Esophagus squamous epithelium (tissue), 5 donors: ENCODE measurements at places on chromosomes 7 and 10.

DNA sequence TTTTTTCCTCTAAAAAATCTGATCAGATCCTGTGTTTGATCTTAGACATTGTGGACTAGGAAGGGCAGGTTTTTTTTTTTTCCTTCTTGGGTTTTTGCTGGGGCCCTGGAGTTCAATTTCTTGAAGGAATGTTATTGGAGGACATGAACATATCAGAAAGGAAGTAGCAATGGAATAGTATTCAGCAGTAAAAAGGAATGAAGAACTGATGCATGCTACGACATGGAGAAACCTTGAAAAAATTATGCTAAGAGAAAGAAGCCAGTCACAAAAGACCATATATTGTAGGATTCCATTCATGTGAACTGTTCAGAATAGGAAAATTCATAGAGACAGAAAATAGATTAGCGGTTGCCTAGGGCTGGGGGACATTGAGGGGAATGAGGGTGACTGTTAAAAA lies 34.0 kb downstream of the FGF8 start:
- no peak for DNase-seq

DNA sequence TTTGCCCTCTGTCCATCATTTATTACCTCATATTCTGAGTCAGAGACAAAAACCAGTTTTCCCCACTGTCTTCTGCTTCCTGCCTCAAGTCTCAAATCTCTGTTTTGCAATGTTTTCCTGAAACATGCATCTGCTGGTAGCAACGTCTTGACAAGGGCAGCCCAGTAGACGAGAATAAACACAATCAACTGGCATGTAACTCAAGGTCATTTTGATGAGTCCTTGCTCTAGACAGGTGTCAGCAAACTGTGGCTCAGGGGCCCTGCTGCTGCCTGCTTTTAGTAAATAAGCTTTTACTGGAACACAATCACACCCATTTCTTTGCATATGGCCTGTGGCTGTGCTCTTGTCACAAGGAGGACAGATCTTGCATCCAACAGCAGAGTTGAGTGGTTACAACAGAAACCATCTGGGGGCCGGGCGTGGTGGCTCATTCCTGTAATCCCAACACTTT lies 59.8 kb downstream of the ITIH5 start:
- DNase-seq = no peak

GRCh38 chr7:115631782-115632181 lies 398.8 kb downstream of the TFEC start:
- DNase-seq = no peak

DNA sequence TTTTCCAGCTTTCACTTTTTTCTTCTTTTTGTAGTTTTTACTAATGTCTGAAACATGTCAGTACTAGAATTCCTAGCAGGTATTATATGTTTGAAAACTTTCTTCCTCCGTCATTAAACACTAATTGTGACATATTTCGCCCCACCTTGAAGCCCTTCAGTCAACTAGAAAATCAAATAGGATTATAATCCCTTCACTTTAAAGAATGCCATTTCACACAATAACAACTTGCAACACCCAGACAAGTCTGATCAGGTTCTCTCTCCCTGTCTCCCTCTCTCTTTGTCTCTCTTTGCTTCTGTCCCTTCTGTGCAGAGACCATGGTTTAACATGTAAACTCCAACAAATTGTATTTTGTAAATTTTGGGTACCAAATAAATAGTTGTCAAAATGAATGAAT lies 373.5 kb downstream of the SEMA3D start:
- DNase-seq = no peak

- no peak for DNase-seq
Measured at GRCh38 chr10:43417950-43418768, 9.2 kb upstream of the HNRNPF start.

DNA sequence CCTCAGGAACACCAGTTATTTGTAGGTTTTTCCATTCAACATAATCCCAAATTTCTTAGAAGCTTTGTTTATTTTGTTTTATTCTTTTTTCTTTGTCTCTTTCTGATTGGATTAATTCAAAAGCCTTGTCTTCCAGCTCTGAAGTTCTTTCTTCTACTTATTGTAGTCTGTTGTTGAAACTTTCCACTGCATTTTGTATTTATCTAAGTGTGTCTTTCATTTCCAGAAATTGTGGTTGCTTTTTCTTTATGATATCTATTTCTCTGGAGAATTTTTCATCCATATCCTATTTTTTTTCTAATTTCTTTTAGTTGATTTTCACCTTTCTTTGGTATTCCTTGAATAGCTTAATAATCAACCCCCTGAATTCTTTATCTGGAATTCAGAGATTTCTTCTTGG lies 58.5 kb downstream of the SLC18A2 start:
- no peak for DNase-seq

GRCh38 chr7:41655426-41655825 lies 47.5 kb downstream of the INHBA start:
- no peak for DNase-seq

DNA sequence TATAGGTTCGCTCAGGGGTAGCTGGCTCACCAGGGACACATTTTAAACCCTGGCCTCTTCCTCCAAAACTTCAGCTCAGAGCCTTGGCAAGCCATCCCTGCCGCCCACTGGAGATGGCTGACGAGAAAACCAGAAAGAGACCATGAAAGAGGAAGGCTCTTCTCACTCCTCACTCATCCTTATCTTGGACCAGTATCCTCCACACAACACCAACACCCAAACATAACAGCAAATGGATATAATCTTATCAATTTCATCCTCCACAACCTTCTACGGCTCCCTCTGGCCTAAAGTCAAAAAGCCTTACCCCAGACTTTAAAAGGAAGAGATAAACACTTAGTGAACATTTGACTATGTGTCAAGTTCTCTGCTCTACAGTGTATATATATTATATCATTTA lies 26.9 kb downstream of the DLG5 start:
- DNase-seq = no peak

DNA sequence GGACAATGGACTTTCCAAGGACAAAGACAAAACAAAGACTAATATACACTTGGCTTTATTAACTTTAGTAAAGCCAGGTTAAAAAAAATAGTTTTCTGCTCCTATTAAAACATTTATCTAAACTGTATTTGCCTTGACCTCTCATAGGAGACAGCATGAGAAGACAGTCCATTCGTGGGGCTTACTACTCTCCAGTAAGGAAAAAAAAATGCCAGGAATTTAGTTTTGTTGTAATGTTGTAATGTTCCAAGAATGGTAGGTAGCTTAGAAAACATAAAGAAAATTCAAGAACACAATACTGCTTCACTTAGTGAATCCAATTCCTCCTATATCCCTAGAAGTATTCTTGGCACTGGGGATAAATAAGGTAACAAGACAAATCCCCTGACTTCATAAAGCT lies 81.7 kb downstream of the KMT2C start:
- DNase-seq = no peak

GRCh38 chr7:39187130-39187529 lies 209.4 kb downstream of the POU6F2 start:
- no peak for DNase-seq

- DNase-seq = no peak
Measured at GRCh38 chr7:91233212-91233611, 31.0 kb upstream of the FZD1 start.

DNA sequence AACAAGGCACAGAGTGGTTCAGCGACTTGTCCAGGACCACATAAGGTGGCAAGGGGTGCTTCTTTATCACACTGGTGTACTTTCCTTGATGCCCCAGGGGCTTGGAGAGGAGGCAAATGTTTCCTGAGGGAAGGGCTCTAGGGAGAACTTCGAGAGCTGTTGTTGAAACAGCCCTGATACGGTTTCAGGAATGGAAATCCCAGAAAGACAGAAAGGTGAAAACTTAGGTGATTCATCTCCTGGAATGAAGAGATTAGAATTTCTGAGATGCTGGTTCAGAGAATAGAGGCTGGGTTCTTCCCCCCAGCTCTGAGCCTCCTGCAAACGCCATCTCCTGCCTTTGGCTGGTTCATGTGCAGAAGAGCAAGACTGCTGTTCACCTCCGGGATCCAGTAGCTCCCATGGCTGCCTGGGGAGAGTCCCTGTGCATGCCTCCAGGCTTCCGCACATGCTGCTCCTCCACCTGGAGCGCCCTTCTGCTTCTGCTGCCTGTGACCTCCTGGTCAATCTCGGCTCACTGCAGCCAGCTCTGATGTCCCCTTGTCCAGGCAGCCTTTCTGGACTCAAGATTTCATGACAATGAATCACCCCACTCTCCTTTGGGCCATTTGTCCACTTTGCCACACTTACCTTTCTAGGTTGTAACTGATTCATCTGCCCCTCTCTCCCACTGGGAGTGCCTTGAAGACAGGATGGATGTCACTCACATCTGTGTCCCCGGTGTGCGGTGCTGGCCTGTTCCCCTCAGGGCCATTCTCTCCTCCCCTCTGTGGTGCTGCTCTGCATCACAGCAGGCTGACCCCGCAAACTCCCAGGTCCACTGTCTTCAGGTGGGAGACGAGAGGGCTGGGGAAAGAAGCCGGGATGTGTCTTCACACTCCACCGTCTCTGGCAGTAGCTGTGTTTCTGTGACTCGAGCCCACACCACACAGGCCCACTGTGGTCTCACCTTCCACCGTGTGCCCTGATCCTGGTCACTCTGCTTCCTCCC lies 3.6 kb upstream of the CDH23 start:
- no peak for DNase-seq

- DNase-seq = no peak
Measured at GRCh38 chr7:96596120-96596826, 113.4 kb downstream of the SEM1 start.

GRCh38 chr7:48171202-48171601 lies at the start of gene ABCA13:
Gene ABCA13 (plus strand): TSS chr7:48171458. CDS start chr7:48171484, 26 bp downstream.
- no peak for DNase-seq

DNA sequence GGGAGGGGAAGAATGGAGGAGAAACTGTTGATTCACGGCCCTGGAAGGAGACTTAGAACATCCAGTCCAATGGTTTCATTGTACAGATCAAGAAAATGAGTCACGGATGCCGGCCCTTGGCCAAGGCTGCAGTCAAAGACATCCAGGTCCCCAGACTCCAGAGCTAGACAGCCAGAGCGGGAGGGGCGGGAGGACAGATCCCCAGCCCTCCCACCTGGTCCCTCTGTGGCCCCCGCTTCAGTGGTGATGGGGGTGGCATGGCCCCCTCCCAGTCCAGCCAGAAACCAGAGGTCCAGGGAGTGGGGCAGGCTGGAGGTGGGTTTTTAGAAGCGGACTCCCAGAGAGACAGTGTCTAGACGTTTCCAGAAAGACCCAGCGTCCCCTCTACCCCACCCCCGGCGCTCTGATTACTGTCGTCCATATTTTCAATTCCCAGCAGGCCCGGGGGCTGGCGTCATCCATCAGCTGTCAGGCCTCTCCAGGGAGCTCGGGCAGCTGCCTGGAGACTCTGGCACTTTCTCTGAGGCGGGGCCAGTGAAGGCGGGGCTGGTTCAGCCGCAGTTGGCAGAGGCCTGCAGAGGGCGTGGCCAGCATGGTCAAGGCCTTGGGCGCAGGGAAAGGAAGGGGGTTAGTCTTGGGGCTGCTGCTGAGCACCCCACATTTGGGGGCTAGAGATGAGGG lies 8.0 kb upstream of the HSPB1 start:
- peak; percentile 24 for DNase-seq

DNA sequence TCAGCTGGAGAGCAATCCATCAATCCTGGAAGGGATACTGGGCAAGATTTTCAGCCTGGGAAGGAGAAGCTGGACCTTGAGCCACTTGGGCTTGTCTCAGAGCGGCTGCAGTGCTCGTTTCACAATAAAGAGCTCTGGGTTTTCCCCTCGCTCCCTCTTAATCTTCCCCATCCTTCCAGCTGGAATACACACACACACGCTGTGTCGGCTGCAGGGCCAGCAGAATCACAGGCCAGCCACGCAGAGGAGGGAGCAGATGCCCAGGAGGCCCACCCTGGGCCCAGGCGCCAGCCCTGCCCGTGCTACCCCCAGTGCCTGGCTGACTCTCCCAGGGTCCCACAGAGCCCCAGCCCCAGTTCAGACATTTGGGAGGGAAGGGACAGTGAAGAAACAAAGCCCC lies 255.1 kb downstream of the TNS3 start:
- no peak for DNase-seq

- DNase-seq = no peak
Measured at GRCh38 chr7:89001306-89001705, 205.8 kb upstream of the TEX47 start.

DNA sequence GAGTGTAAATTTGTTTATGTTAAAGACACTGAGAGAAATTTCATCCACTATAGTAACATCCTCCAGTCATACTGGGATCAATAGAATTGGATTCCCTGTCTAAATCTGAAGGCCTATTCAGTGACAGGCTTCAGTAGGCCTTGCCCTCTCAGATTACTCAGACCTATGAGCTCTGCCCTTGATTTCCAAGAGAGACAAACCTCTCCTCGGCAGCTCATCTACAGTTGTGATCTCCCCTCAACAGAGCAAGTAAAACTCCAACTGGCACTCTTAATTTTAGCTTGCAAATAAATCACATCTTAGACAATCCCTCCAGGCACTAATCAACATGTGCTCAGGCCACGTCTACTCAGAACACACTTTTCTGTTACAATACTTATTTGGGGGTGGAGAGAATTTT lies 1191.4 kb upstream of the PHF14 start:
- DNase-seq = no peak

GRCh38 chr7:77235276-77235675 lies 35.7 kb upstream of the FGL2 start:
- no peak for DNase-seq

DNA sequence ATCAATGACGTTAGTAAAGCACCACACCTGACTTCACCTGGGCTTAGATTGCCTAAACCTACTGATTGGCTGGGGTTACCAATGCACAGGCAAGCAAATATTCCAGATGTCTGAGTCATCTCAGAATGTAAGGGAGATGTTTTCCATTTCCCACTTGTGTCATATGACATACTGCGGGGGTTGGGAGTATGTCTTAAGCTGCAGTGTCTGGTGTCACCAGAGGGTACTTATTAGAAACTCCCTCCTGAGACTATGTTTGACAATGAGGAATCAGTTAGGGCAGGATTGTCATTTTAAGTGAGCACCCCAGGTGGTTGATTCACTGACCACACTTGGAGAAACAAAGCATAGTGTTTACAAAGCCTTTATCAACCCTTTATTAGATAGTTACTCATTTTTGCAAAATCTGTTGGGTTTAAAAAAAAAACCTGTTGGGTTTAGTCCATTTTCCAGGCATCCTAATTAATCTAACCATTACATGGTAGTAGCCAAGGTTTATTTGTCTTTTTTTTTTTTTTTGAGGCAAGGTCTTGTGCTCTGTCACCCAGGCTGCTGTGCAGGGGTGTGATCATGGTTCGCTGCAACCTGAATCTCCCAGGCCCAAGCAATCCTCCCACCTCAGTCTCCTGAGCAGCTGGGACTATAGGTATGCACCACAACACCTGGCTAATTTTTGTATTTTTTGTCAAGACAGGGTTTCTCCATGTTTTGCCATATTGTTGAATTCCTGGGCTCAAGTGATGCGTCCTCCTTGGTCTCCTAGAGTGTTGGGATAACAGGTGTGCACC lies 72.5 kb downstream of the CDK6 start:
- no peak for DNase-seq

GRCh38 chr10:126222736-126223511 lies 165.4 kb downstream of the ADAM12 start:
- no peak for DNase-seq

DNA sequence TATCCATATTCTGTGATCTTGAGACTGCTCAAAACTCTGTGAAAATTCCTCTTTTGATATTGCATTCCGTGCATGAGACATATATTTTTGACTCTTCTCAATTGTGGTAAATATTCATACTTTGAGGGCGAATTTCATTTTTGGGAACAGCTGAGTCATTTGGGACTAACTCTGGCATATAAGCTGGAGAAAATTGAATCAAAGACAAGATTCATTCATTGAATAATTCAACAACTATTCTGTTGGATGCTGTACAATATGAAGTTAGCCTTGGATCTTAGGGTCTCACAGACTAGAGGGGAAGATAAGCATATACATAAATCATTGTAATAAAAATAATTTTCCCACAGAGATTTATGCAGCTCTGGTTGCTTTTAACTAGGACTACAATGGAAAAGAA lies 183.2 kb upstream of the NEBL start:
- DNase-seq = no peak
